ENCODE measurements at places on chromosomes 12 and 14.

GRCh38 chr12:109723311-109723881 is 9.8 kb downstream of the FAM222A start:
- no peak for DNase-seq

- no peak for DNase-seq
Observed at GRCh38 chr12:48532601-48533000, 7.2 kb downstream of the OR8S1 start.

- DNase-seq, result no peak
Observed at GRCh38 chr12:24993793-24994192, 44.9 kb upstream of the BCAT1 start.

GRCh38 chr12:41277100-41277945 is 89.2 kb downstream of the PDZRN4 start:
- DNase-seq, result no peak

DNA sequence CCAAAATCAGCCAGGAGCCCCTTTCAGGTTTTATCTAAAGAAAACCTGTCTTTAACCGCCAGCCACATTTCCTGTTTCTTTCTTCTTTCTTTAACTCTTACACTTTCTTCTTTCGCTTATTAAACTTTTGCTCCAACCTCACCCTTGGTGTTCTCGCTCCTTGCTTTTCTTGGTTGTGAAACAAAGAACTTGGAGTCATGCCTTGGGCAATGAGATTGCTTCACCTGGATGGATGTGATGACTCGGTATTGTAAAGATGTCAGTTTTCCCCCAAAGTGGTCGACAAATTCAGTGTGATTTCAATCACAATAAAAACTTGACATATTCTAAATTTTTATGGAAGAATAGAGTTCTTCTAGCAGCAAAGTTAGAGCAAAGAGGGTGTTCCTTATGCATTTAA is 16.2 kb upstream of the TCL1A start:
- no peak for DNase-seq

DNA sequence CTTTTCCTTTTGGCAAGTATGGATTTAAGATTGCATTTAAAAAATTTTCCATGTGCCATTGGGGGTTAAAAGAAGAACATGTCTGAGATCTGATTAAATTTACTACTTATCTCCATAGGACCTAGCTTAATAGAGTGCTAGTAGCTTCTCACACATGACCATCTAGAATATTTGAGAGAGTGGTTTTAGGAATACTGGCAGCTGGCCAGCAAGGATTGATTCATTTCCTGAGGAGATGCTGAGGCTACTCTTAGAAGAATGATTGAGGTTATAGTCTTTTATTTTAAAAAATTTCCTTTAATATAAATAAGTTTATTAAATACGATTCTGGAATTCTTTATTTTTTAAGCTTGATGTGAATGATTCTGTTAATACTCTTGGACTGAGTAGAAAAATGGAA is 56.2 kb downstream of the MIPOL1 start:
- DNase-seq, result no peak

DNA sequence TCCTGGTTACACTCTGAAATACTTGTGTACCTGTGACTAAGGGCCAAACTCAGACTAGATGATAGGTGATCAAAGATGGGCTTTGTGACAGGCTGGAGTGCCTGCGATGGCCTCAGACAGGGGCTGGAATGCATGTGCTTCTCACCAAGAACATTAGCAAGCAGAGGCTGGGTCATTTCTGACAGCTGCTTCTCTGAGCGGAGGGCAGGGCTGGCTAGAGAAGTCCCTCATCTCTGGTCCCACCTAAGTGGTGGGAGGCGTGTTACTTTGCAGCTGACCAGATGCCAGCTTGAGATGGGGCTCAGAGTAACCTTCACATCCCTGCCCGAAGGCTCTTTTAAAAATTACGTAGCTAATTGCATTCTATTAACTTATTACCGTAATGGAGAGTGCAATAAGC is 106.8 kb upstream of the RTL1 start:
- DNase-seq, result no peak

GRCh38 chr12:94649349-94650142 is 811 bp downstream of the TMCC3 start:
- no peak for DNase-seq

GRCh38 chr12:2288875-2289274 is 236.1 kb downstream of the CACNA1C start:
- DNase-seq, result no peak

- DNase-seq, result no peak
Observed at GRCh38 chr12:20395791-20396550, 27.6 kb downstream of the PDE3A start.

GRCh38 chr14:22433069-22433468 is 156.0 kb downstream of the DAD1 start:
- no peak for DNase-seq

DNA sequence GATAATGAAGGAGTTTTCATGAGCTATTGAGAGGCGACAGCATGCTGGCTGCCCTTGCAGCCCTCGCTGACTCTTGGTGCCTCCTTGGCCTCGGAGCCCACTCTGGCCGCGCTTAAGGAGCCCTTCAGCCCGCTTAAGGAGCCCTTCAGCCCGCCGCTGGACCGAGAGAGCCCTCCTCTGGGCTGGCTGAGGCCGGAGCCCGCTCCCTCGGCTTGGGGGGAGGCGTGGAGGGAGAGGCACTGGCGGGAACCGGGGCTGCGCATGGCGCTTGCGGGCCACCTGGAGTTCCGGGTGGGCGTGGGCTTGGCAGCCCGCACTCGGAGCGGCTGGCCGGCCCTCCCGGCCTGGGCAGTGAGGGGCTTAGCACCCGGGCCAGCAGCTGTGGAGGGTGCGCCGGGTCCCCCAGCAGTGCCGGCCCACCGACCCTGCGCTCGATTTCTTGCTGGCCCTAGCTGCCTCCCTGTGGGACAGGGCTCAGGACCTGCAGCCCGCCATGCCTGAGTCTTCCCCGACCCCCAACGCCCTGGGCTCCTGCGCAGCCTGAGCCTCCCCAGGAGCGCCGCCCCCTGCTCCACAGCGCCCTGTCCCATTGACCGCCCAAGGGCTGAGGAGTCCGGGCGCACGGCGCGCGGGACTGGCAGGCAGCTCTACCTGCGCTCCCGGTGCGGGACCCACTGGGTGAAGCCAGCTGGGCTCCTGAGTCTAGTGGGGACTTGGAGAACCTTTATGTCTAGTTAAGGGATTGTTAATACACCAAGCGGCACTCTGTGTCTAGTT is 20.1 kb upstream of the PAWR start:
- no peak for DNase-seq

GRCh38 chr14:101464984-101465794 is 96.1 kb upstream of the DIO3 start:
- no peak for DNase-seq

- DNase-seq, result peak; percentile 51
Observed at GRCh38 chr14:77027538-77028383, 747 bp downstream of the IRF2BPL start.

GRCh38 chr12:55842681-55843429 is at the start of gene MMP19:
TSS of gene MMP19 (minus strand) at chr12:55842936. CDS start at chr12:55842830, 106 bp downstream.
- no peak for DNase-seq

DNA sequence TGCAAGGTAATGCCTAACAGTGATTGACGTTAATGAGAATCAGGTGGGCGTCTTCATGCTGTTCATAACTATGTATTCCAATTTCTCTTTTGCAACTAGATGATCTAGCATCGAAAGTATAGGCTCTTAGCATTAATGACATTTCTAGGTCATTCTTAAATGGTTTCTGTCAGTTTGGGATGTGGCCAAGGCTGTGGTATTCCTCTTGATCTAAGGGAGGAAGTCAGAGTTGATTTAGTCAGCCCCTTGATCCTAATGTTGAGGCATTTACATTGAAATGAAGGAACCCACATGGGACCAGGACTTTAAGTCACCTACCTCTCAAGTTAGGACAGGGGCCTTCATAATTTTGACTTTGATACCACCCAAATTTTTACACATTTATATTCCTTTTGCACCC is 448.1 kb downstream of the NPAS3 start:
- DNase-seq, result no peak

All from activated CD8-positive, alpha-beta memory T cell treated with anti-CD3 and anti-CD28 coated beads for 1 hour (primary cell).